ENCODE measurements at places on chromosomes 12 and 14. TPM values are rescaled to one million over a fixed set of nuclear protein-coding genes. Genes with fewer than 3 reads are reported as not detected.
A peak's percentile ranks its signal among the peaks of the same experiment; 100 is the strongest.

- DNase-seq, result no peak
Observed at GRCh38 chr12:124508381-124509079, 58.9 kb downstream of the NCOR2 start.

GRCh38 chr14:96205978-96206360 lies 1.3 kb downstream of the BDKRB2 start:
- DNase-seq, result no peak

DNA sequence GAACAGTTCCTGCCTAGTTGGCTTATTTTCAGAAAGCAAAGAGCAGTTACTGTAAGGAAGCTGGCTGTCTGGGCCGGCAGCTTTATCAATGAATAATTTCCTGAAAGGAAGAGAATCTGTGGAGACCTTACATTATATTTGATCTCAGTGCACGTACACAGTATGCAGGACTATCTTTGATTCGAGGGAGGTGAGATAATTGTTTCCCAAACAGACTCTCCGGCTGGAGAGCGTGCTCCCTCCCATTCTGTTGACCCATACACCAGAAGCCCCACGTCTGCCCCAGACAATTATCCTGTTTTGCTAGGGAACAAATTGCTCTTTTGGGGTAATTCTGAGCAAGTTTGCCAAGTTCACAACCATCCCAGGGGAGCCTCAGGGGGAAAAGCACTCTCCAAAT lies 1115.0 kb downstream of the VRK1 start:
- no peak for DNase-seq

DNA sequence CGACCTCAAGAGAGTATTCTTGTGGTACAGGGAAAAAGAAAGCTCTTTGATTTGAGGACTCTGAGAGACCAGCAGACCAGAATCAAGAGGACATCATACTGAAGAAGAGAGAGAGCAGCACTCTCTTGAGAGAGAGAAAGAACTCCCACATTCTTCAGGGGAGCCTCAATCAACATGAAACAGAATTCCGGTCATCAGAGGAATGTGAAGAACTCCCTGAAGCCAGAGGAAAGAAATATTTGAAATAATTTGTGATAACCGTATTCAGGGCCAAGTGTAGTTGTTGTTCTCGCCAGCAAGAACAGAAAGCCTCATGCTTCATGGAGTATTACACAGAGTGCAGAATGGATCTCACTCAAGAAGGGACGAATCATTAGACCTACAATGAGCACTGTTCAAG lies 363.8 kb upstream of the TMEM132C start:
- no peak for DNase-seq

GRCh38 chr14:99401211-99401610 lies 79.4 kb downstream of the SETD3 start:
- DNase-seq, result no peak

GRCh38 chr12:11753150-11753499 lies 103.7 kb downstream of the ETV6 start:
- DNase-seq, result no peak

- DNase-seq, result no peak
Observed at GRCh38 chr14:93430315-93431035, at the start of gene UNC79. UNC79 (plus strand) TSS chr14:93430939; CDS start chr14:93431030, 91 bp downstream.

DNA sequence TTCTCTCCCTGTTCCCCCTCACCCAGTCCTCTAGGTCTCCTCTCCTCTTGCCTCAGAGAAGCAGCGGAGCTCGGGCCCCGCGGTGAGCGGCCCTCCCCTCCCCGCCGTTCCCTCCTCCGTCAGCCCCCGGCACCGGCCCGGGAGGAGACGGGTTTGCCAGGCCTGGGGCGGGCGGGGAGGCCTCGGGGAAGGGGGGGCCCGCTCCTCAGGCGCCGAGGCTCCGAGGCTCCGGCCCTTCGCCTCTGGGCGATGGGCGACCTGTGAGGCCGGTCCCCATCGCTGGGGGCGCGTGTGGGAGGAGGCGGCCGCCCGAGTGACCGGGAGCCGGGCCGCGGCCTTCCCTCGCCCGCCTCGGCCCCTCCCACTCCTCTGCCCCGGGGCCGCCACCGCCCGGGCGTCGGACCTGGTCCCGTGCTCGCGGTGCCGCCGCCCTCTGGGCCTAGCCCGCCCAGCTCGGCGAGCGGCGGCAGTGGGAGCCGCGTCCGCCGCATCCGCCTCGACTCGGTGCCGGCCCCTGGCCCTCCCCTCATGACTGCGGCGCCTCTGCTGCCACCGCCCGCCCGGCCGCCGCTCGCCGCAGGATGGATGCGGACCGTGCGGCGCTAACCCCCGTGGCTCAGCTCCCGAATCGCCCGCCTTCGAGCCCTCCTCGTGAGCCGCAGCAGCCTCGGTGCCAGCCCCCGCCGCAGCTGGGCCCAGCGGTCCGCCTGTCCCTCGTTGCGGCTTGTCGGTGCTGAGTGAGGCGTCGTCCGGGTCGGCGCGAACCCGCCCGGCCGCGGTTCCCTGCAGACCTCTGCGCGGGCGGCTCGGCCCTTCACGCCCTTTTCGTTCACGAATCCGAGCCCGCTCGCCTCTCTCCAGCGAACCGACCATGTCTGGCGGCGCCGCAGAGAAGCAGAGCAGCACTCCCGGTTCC lies 574 bp downstream of the WNK1 start:
- no peak for DNase-seq

DNA sequence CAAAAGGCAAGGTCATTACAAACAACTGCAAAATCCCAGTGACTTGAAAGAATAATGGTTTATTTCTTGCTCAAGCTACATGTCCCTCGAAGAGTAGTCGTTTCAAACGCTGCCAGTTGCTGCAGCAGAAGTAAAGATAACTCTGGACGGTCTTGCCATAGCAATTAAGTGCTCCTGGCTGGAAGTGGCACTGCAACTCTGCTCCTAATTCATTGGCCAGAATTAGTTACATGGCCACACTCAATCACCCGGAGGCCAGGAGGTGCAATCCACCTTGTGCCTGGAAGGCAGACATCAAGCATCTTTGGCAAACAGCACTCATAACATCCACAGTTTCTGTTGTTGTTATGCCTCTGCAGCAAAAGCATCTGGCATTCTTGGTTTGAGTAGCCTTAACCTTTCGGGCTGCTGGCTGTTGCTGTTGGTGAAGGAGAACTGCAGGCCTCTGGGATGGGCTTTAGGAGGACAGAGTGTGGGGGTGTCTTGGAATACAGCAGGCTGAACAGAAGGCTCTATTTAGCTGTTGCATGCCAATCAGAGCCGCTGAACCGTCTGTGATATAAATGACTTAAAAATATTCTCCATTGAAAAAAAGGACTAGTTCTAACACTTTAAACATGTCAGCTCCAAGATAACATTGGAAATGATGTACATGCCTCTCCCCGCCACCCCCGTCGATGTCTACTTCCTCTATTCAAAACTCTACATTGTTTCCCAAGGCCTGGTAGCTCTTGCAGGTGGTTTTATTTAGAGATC lies 123.5 kb upstream of the DYRK2 start:
- no peak for DNase-seq

GRCh38 chr14:89378119-89378518 lies 38.9 kb downstream of the FOXN3 start:
- no peak for DNase-seq

GRCh38 chr12:15664491-15664890 lies 124.7 kb downstream of the EPS8 start:
- DNase-seq, result no peak

DNA sequence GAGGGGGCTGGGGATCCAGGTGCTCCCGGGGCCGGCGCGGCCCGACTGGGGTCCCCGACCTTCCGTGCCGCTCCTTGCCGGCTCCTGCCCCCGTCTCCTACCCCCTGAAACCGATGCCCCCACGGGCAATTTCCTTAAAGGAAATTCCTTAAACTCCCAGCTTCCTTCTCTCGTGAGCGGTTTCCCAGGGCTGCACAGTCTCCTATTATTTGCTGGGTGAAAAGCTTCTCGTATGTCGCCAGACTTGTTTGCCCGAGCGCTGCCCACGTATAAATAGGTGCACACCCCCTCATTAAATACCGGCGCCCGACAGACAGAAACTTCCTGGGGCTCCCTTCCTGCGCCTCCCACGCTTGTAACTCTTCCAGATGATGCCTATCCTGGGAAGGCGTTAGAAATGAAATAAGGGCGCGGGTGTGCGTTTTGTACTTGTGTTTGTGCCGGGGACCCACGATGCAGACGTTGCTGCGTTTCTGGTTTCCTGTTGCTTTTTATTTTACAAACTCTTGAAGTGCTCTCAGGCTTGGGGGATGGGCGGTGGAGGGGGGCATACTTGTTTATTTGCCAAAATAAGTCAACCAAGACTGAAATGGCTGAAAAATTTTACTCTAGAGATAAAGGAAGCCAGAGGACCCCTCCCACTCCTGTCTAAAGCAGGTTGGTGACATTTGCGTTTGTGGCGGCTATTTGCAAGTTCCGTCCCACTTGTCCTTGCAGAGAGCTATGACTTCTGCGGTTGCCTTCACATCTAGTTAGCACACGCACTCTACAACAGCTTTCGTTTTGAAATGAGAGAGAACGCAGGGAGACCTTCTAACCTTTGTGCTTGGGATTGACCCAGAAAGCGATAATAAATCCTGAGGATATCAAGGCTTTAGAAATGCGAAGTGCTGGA lies 1.0 kb downstream of the HIP1R start:
- DNase-seq, result no peak

GRCh38 chr14:27553790-27554189 lies 956.0 kb upstream of the NOVA1 start:
- no peak for DNase-seq

GRCh38 chr14:38735005-38735404 lies 368.0 kb downstream of the SEC23A start:
- DNase-seq, result no peak

DNA sequence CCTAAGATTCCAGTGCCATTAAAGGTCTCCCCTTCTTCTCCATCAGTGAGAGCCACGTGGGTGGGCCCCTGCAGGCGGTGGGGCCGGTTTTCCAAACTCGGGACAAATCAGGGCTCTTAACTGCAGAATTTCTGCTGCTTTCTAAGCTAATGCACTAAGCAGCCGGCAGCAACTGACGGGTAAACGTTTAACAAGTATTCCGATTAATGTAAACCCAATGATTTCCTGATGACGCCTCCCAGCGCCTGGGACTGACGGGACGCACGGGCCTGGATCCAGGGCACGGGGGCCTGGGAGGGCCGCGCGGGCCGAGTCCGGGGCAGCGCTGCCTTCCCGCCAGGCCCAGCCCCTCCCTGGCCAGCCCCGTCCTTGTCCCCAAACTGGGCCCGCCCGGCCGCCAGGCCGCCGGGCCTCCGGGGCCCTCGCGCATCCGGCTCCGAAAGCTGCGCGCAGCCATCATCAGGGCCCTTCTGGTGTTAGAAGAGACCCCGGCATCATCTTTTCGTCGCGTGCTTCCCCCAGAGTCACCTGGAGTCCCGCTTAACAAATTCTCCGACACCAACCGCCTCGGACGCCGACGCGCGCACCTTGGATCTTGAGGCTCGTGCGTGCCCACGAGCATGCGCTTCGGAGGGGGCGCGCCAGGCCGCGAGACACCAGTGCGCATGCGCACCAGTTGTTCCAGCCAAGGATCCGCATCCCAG lies at the start of gene MLH3:
Gene MLH3 (minus strand): TSS at position 616 of the 704 bp plus-strand sequence. CDS start 1,812 bp downstream, outside the sequence.
- peak; percentile 93 for DNase-seq

- peak; percentile 7 for DNase-seq
Observed at GRCh38 chr14:90023176-90023896, 38.5 kb upstream of the KCNK13 start.

DNA sequence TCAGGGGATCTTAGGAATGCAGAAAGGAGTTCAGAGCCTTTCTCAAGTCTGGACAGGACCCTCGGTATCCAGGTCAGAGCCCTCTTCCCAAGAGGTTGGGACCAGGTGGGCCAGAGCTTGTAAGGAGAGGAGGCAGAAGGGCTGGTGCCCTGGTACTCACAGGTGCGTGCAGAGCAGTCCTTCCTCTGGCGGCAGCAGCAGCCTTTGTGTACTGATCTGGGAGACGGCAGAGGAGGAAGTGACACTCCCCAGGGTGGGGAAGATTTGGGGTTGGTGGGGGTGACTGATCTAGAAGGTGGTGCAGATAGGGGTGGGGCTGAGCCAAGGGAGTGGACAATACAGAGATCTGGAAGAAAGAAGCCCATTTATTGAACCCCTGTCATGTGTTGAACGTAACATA lies at the start of gene ITGB7:
Gene ITGB7 (minus strand): TSS at position 210 of the 400 bp plus-strand sequence. CDS start 6,808 bp downstream, outside the sequence.
- no peak for DNase-seq

GRCh38 chr14:101900253-101900652 lies 64.1 kb upstream of the DYNC1H1 start:
- DNase-seq, result no peak

- no peak for DNase-seq
Observed at GRCh38 chr12:83700838-83701237, 1014.1 kb downstream of the TMTC2 start.

DNA sequence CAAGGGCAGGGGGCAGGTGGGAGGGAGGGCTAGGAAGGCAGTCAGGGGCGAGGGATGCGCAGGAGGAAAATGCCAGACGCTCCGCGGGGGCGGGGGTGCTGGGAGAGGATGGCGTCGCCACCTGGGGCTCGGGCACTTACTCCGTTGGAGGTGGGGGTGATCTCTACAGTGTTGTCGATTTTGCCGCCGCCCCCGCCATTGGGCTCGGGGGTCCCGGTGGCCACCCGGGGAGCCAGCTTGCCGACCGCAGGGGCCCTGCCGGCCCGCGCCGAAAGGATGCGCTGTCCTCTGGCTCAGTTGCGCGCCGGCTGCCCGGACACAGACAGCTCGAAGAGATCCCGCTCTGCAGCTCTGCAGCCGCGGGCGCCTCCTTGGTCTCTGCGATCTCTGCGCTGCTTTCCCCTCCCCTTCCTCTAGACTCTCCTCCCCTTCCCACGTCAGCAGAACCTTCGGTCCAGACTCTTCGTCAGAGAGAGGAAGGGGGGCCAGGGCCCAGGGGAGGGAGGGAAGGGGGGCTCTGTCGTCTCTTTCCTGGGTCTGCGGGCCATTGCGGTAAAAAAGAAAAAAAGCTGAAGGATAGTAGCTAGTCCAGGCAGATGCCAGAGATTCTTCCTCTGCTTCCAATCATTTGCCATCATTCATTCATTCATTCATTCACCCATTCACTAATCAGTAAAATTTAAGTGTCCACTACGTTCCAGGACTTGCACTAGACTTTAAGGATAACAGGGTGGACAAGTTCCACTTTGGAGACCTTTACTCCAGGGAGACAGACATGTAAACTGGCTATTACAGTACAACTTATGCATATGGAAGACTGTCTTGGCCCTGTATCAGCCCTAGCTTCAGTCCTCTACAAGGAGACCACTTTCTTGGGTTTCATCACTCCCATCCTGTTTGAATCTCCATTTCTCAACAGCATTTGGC lies at the start of gene SLC22A17:
Gene SLC22A17 (minus strand): TSS at position 382 of the 927 bp plus-strand sequence.
- no peak for DNase-seq

- DNase-seq, result no peak
Observed at GRCh38 chr14:74765721-74766120, 2.6 kb downstream of the YLPM1 start.

GRCh38 chr12:1611803-1612572 lies 17.0 kb upstream of the WNT5B start:
- no peak for DNase-seq

GRCh38 chr12:16384732-16385131 lies 37.3 kb downstream of the MGST1 start:
- DNase-seq, result no peak

- no peak for DNase-seq
Observed at GRCh38 chr14:101520621-101521472, 40.4 kb upstream of the DIO3 start.

GRCh38 chr12:111766608-111767361 lies at the start of gene ALDH2:
ALDH2 (plus strand) TSS chr12:111766933; CDS start chr12:111766983, 50 bp downstream.
- DNase-seq, result no peak

Gene HOXC4
- total RNA-seq, result 0.83 TPM

Gene CD27
- total RNA-seq, result not detected

Gene PTPRR
- 2.1 TPM for total RNA-seq

Gene CLEC4C
- not detected for total RNA-seq

Gene RHNO1
- total RNA-seq, result 7.1 TPM

Gene BICDL1
- total RNA-seq, result 0.17 TPM

Gene SLC25A21
- total RNA-seq, result 3.3 TPM

Gene PPTC7
- total RNA-seq, result 51.0 TPM

Gene CCNB1IP1
- 60.6 TPM for total RNA-seq

Gene BDKRB2
- total RNA-seq, result 5.8 TPM

Gene CCT2
- total RNA-seq, result 125 TPM

Gene CBLN3
- total RNA-seq, result 2.0 TPM
